ENCODE measurements at places on chromosomes 16 and 17. TPM values are rescaled to one million over a fixed set of nuclear protein-coding genes. Genes with fewer than 3 reads are reported as not detected.

GRCh38 chr16:62225675-62226074, 189.4 kb upstream of the CDH8 start:
- H3K4me3 ChIP-seq: no peak overlapping the region
- H3K36me3 ChIP-seq: no peaks in the 10 kb centered on the region
- no peaks in the 10 kb centered on the region for H3K27me3 ChIP-seq
- H3K4me1 ChIP-seq: no peaks in the 10 kb centered on the region
- no peak overlapping the region for H3K27ac ChIP-seq

GRCh38 chr17:80918731-80919130, 72.9 kb upstream of the CHMP6 start:
- no peaks in the 10 kb centered on the region for H3K4me1 ChIP-seq
- H3K27me3 ChIP-seq: no peaks in the 10 kb centered on the region
- H3K36me3 ChIP-seq: no peaks in the 10 kb centered on the region
- no peak for DNase-seq
- no peak overlapping the region for H3K27ac ChIP-seq

GRCh38 chr16:11330526-11331237, 14.6 kb upstream of the RMI2 start:
- H3K36me3 ChIP-seq: no peaks in the 10 kb centered on the region
- H3K4me1 ChIP-seq: peaks cover 39% of the 10 kb centered on the region
- H3K27me3 ChIP-seq: no peaks in the 10 kb centered on the region
- H3K4me3 ChIP-seq: no peak overlapping the region
- DNase-seq: no peak
- no peak overlapping the region for H3K27ac ChIP-seq

The SULT1A2 gene
- 0.16 TPM for total RNA-seq

Data from GM12878 (cell line).